ENCODE measurements at places on chromosomes 3 and 15.

- peak; percentile 12 for DNase-seq
Measured at GRCh38 chr3:139187154-139187553, 142.5 kb upstream of the PRR23C start.

- DNase-seq = no peak
Measured at GRCh38 chr3:30749230-30749629, 142.8 kb downstream of the TGFBR2 start.

DNA sequence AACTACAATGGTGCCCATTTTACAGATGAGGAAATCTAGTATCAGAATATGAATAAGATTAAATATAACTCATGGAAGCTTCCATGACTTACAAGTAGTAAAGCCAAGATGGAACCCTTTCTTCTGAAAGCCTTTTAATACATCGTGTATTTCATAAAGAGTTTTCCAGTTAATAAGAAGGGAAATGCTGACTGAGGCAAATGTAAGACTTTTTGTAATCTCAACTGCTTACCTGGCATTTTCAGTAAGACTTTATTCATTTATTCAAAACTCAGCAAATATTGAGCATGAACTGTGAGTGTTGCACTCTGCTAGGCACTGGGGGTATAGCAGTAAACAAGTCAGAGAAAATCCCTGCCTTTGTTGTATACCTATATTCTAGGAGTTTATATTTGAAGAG is 256.4 kb upstream of the THRB start:
- no peak for DNase-seq

GRCh38 chr3:190886945-190887344 is 24.5 kb upstream of the GMNC start:
- DNase-seq = no peak

- no peak for DNase-seq
Measured at GRCh38 chr15:98439523-98439942, 208.8 kb upstream of the IGF1R start.

DNA sequence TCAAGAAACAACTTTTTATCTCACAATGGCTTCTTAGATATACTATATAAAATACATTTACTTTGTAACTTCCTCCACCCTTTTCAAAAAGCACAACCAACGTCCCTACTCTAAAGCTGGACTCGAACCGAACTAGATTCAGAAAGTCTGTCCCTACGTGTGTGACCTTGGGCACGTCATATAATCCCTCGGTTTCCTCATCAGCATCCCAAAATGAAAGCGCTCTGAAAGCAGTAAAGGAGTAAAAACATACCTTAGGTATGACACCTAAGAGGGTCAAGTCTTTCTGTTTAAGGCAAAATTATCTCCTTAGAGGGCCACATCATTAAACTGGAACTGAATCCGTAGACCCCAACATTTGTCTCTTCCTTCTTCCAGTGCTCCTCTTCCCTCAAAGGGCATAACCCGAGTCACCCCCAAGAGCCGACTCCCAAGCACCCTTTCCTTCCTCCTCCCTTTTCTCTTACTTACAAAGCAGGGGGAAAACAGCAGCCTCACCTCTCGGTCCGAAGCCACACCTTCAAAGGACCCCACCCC is 663 bp downstream of the PDCD10 start:
- peak; percentile 22 for DNase-seq

DNA sequence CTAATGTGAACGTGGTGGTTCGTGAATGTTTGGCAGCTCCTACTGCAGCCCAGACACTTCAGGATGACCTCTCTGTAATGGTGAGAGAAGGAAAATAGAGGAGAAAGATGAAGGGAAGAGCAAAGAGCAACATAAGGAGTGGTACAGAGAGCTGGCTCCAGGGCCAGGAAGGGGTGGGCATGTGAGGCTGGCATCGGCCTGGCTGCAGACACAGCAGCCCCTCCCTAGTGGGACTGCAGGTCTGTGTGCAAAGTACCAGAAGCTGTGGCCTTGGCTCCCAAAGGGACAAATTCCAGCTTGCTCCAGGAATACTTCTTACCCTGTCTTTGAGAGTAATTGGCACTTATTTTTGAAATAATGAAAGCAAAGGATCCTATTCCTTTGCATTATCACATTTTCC is 10.0 kb downstream of the FSTL1 start:
- DNase-seq = no peak

- no peak for DNase-seq
Measured at GRCh38 chr3:159273070-159273469, 471.2 kb downstream of the MFSD1 start.

DNA sequence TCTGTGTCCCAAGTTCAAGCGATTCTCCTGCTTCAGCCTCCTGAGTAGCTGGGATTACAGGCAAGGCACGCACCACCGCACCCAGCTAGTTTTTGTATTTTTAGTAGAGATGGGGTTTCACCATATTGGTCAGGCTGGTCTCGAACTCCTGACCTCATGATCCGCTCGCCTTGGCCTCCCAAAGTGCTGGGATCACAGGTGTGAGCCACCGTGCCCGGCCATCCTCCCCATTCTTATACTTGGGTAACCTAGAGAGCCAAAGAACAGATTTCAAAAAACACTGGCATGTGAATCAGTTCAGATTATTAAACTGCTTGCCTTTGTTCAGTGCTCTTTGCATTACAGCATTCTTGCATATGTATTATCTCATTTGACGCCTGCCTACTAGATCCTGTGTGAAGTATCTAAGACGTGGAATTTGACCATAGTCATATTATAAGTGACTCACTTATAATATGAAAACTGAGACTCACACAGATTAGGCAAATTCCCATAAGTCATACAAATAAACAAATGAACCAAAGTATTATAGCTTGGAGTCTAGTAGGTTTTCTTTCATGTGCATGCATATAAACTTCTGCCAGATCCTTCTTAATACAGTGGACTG is 123.5 kb downstream of the UNC13C start:
- no peak for DNase-seq

Data from lung microvascular endothelial cell (primary cell).